ENCODE measurements at places on chromosomes 13 and 19.

- DNase-seq, result no peak
Observed at GRCh38 chr13:39119422-39119821, 81.2 kb downstream of the NHLRC3 start.

DNA sequence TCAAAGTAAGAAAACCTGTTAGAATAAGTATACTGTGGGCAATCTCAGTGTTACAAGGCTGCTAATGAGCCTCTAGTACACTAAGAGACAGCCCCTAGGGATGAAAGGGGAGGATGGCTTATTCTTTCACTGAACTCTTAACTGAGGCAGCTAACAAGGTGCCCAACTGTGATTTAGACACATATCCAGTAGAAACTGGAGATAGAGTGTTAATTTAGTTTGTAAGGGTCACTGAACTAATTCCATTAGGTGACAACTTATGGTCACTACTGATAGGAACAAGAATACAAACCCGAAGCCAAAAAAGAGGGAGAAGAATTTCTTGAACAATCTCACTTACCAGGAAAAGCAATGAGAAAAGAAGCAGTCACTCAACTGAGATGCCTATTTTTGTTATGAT, 1010.6 kb downstream of the PCDH9 start:
- no peak for DNase-seq

DNA sequence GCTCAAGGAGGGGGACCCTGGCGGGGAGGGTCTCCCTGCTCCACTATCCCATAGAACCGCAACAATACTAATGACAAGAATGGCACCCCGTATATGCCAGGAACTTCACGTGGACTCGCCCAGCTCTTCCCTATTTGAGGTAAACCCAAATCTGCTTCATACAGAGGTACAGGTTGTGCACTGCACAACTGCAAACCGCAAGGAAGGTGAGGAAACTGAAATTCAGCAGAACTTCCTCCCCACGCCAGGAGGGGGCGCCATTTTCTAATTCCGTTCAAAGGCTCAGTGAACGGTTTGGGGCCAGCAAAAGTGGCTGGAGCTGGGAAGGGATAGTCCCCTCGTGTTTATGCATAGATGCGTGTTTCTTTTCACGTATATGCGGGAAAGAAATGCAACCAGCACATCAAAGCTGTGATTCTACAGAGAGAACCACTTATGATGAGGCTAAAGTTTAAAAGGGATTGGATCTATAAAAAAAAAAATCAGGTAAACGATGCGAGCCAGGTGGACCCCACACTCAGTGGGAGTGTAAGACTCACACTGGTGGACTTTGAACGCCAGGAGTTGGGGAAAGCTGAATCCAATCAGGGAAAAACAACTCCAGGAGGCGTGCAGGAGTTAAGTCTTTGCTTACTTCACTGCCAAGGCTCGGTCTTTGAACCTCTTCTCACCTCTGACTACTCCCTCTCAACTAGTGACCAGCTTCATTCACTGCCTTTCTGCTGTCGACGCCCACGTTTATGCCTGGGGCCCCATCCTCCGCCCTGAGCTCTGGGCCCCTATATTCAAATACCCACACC, 20.3 kb downstream of the C19orf81 start:
- DNase-seq, result peak; percentile 43

- DNase-seq, result no peak
Observed at GRCh38 chr13:51292000-51292565, 47.4 kb upstream of the SERPINE3 start.

Measured in mucosa of descending colon (tissue), 3 donors.